ENCODE measurements at places on chromosomes 16 and 17.

GRCh38 chr17:5380491-5381135 is 38.8 kb downstream of the NUP88 start:
- no peak for DNase-seq

DNA sequence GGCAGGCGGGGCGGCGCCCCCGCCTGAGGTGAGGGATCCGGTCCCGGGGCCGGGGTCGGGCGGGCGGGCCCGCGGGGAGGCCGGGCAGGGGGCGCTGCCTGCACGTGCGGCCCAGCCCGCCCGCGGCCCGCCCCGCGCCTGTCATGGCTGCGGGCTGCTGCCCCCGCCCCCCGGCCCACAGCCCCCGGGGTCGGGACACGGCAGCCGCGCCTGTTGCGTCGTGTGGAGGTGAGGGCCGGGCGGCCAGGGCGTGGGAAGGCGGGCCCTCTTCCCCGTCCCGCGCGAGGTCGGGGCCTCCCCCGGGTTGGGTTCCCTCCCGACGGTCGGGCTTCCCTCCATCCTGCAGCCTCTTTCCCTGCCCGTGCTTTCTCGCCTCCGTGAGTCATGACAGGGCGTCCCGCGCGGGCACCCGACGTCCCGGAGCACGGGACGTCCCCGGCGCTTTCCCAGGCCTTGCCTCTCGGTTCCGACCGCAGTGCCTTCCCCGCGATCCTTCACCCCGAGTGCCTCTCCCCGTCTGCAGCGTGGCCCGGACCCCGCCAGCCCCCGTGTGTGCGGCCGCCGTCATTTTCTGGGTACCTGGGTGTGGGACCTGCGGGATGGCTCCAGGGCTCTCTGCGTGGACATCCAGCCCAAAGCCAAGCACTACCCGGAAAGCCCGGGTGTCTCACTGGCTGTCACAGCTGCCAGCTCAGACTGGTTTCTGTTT is 76.7 kb downstream of the CHD9 start:
- DNase-seq = peak; percentile 10

DNA sequence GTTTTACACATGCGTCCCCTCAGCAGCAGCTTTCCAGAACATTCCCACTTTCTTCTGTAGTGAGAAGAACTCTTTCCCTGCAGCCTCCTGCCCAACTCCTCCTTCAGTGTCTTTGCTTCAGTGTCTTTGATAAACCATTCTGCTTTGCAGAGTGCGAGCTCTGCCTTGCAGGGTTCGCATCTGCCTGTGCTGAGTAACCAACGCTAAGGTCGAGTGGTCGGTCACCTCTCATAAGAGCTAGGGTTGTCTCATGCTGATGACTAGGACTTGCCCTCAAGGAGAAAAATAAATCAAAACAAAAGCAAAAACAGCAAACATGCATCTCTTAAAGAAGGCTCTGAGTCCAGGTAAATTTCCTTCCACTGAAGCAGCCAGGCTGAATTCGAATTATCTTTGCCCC is 22.7 kb downstream of the MAPT start:
- DNase-seq = no peak

DNA sequence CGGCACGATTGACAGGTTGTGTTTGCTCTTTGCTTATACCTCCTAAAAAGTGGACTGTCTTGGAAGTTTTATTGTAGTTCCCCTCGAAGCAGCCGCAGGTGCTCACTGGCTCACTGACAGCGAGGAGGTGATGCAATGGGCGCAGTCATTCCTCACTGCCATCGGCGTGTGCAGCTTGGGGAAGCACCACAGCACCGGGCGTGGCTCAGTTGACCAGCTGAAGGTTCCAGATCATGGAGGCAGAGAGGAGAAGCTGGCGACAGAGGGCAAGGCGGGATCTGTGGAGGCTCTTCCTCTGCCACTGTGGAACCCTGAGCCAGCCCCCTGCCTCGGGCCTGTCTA is 72.1 kb upstream of the TNRC6C start:
- DNase-seq = no peak

- no peak for DNase-seq
Observed at GRCh38 chr17:79915850-79916430, 76.7 kb upstream of the CBX4 start.

GRCh38 chr17:52128721-52129120 is 29.8 kb downstream of the CA10 start:
- DNase-seq = no peak

GRCh38 chr16:65775829-65776228 is 590.7 kb upstream of the CDH5 start:
- no peak for DNase-seq

GRCh38 chr16:85193876-85194275 is 81.6 kb upstream of the CIBAR2 start:
- DNase-seq = no peak

GRCh38 chr17:82094931-82095776 is 2.9 kb downstream of the FASN start:
- no peak for DNase-seq

GRCh38 chr17:8799570-8800212 is 526 bp upstream of the MFSD6L start:
- DNase-seq = no peak

DNA sequence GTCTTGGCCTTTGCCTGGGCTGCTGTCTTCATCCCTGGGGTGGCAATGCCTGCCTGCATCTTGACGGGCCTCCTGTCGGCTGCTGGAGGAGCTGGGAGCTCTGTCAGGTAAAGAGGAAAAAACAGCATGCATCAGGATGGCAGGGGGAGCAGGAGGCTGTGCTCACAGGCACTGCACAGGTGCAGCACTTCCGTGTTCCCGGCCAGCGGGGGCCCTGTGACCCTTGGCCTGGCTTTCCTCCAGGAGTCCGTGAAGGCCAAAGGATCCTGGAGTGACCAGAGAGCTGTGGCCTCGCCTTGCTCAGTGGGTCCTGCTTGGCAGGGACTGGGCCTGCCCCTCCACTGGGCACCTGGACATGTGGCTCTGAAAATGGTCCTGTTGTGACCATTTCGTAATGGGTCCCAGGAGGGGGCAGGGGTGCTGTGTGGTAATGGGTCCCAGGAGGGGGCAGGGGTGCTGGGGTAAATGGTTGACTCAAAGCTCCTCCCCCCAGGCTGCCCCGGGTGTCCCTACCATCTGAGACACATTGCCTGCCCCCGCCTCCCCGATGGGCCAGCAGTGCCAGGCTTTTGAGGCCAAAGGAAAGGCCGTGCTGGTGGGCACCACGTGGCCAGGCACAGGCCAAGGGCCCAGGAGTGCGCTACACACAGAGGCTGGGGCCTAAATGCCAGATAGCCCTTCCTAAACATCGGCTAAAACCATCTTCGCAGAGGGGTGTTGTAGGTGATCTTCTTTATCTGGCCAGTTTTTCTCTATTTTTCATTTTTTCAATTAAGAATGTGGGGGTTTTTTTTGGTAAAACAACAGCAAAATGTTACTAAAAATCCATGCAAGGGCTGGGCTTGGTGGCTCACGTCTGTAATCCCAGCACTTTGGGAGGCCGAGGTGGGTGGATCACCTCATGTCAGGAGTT is 4.0 kb upstream of the FASN start:
- no peak for DNase-seq

- DNase-seq = no peak
Observed at GRCh38 chr17:76382803-76383545, 1.4 kb upstream of the SPHK1 start.

GRCh38 chr16:1908184-1908583 is 10.0 kb downstream of the HS3ST6 start:
- DNase-seq = no peak

- no peak for DNase-seq
Observed at GRCh38 chr16:30699615-30700099, 686 bp downstream of the SRCAP start.

DNA sequence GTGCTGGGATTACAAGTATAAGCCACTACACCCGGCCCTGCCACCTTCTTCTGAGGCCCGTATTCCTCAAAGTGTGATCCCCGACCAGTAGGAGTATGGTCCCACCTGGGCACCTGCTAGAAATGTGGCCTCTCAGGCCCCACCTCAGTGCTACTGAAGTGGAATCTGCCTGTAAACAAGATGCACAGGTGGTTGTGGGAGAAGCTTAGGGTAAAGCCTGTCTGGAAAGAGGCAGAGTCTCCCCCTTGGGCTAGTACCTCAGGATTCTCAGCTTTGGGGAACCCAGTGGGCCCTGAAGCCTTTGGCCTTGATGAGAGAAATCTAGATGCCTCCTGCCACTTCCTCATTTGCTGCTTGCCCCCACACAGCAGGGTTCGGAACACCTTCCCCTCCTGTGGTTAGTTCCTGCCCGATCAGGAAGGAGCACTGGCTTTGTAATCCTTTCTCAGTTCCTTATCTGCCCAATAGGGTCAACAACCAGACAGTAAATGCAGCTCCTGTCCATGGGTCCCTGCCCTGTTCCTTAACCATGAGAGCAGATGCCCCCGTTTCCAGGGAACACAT is 25.2 kb downstream of the TK2 start:
- DNase-seq = no peak

DNA sequence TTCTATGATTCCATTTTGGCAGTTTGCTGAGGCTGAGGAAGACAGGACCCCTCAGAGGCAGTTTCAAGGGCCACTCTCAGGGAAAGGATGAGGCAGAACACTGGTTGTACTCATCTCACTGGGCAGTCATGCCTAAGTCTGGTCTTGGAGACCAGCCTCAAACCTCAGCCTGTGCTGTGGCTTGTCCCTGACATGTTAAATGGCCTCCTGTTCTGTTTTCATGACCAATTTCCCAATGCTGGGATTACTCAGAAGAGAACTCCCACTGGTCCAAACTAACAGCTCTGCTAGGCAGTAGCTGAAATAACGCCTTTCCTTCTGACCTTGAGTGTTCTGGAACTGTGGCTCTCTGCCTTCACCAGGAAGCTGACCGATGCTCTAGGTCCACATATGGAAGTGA is 8.4 kb upstream of the SPDYE4 start:
- DNase-seq = no peak

GRCh38 chr16:1572673-1573072 is 39.2 kb downstream of the IFT140 start:
- DNase-seq = no peak

- no peak for DNase-seq
Observed at GRCh38 chr17:1413281-1413791, 13.3 kb upstream of the YWHAE start.

- no peak for DNase-seq
Observed at GRCh38 chr17:46765453-46765852, 53.0 kb downstream of the WNT3 start.

DNA sequence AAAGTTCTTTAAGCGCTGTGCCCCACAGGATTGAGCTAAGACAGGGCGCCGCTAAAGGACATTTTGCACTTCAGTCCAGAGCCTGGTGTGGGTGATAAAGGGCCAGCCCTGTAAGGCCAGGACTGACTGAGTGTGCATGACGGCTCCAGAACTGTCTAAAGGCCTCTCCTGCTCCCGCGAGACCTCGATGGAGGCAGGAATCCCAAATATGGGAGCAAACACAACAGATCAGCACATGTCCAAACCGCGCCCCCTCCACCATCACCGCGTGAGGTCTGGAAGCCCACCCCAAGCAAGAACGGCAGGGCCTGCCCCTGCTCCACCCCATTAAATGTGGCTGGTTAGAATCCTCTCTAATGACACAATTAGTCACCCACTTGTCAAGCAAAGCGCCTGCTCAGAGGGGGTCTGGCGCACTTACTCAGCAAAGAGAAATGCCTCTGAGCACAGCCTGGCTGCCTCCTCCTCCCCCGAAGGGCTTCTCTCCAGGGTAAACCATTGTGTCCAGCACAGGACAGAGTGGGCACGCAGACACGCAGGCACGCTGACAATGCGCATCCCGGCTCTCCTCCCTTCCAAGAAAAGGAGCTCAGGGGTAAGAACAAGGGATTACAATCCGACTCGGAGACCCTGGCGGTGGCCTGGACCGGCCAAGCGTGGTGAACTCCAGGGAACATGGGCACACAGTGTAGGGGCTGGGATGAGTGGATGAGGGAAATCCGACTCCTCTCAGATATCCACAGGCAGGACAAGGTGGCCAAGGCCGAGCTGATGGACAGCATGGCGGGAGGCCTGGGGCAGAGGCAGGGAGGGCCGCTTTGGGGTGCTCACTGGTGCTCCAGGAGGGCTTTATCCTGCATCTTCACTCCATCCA is 1.5 kb downstream of the MXRA7 start:
- DNase-seq = peak; percentile 23

- DNase-seq = no peak
Observed at GRCh38 chr16:85819771-85820170, 20.3 kb downstream of the COX4I1 start.

All from NCI-H187 (cell line).